ENCODE measurements at places on chromosomes 4 and X.

DNA sequence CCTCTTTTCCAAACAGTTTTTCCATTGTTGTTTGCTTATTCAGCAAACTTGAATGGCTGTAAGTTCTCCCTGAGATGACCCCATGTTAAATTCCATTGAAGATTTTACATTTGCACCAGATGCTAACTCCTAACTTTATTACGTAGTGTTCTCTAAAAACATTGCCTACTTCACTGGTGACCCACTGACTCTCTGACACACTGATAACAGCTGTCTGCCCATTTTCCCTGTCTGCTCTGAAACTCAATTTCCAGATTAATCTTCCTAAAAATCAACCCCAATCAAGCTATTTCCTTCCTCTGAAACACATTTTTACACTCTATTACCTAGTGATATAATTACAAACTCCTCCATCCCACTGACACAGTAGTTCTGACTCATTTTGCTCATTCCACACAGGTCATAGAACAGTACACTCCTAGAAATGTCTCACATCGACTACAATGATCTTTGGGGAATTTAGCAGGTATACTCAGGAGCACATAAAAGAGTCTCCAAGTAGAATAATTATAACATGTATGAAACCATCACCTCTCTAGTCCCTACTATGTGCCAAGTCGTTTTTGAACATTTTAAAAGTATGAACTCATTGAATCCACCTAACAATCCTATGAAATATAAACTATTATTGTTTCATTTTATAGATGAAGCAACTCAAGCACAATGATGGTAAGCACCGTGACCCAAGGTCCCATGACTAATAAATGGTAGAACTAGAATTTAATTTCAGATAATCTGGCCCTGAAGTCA, 210.9 kb downstream of the SLIT2 start:
- DNase-seq, result no peak

GRCh38 chr4:110484767-110485166, 8.8 kb downstream of the ENPEP start:
- no peak for DNase-seq

DNA sequence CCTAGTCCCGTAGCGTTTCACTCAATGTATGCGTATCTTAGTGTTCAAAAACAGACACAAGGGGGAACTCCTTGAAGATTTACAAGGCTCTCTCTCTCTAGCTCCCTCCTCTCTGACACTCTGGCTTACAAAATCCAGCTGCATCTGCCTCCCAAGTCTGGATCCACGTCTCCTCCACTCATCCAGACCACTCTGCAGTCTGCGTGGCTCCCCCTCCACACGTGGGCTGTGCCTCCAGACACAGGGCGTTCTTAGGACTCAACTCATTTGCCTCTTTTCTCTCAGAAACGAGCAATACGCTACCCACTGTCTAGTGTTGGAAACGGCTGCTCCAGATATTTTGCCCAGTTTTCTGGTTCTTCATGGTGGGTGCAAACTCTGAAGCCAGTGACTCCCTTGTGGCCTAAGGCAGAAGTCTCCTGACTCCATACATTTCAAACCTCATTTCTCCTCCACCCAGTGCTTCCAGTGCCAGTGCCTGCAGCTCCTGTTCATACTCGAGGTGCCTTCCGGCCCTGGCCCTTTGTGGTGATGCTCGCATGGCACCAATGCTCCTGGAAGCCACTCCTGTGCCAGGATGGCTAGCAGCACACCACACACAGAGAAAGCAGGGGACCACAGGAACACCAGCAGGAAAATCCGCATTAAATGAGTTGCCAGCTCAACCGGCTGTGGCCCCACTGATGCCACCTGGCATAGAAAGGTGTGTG, 24.1 kb downstream of the NAT8L start:
- peak; percentile 25 for DNase-seq

- DNase-seq, result no peak
Observed at GRCh38 chr4:57091657-57092162, 18.5 kb downstream of the IGFBP7 start.

DNA sequence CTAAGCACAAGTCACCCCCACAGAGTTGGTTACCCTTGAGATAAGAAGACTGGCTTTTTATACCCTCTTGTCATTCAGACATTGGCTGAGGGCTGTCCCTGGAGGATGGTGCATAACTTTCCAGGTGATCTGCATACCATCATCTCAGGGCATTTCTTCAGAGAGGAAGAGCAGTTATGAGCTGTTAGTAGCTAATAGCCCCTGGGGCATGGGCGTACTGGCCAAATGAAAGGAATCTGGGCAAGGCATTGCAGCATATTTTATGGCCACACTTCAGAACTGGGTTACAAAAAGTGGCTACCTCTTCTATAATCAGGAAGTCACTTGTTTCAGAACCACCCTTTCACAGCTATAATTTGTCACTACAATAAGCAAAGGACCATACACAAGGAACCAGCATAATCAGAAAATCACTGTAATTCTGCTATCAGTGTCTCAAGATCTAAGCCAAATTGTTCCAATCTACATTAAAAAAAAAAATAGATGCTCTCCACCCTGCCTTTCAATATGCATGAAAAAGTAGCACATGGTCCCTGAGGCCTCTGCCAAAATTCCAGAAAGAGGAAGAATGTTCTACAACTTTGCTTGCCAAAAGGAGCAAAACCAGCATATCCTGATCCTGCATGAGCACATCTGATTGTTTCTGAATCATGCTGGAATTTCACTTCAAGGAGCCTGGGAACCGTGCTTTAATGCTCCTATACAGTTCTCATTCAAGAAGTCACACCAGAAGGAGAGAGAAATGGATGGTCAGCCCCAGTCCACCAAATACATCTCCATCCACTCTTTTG, 92.0 kb downstream of the TMEM144 start:
- no peak for DNase-seq

GRCh38 chrX:11480626-11481025, 185.1 kb downstream of the ARHGAP6 start:
- DNase-seq, result no peak

DNA sequence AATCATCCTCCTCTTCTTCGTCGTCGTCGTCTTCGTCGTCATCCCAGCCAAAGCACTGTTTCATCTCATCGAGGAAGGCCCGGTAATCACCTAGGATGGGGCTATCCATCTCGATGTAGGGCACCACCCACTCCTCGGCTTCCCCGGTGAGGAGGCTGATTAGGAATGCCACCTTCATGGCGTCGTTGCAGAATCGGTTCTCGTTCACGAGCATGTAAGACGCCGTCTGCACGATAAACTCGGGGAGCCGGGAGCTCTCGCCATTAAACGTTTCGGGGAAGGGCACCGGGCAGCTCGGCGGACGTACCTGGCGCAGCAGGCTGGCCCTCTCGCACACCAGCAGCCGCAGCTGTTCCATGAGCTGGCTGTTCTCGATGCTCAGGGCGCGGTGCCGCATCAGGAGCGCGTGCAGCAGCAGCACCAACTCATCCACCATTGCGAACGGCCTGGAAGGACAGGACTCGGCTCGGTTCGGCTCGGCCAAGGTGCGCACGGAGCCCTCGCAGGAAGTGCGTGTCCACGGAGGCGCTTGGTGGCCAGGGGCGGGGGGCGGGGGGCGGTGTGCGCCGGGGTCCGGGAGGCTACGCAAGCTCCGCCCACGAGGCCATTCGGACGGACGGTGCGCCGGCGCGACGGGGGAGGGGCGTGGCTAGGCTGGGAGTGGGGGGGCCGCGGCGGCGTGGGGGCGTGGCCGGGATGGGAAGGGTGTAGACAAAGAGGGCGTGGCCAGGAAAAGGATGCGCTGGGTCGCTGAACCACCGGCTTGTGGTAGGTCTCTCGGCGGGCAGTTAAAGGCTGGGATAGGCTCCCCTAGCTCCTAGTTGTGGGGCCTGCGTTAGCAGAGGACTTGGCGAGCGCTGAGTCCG, at the start of gene LDOC1:
Gene LDOC1 (minus strand): TSS at position 544 of the 866 bp plus-strand sequence. CDS start 108 bp downstream, at position 436.
- DNase-seq, result peak; percentile 89

DNA sequence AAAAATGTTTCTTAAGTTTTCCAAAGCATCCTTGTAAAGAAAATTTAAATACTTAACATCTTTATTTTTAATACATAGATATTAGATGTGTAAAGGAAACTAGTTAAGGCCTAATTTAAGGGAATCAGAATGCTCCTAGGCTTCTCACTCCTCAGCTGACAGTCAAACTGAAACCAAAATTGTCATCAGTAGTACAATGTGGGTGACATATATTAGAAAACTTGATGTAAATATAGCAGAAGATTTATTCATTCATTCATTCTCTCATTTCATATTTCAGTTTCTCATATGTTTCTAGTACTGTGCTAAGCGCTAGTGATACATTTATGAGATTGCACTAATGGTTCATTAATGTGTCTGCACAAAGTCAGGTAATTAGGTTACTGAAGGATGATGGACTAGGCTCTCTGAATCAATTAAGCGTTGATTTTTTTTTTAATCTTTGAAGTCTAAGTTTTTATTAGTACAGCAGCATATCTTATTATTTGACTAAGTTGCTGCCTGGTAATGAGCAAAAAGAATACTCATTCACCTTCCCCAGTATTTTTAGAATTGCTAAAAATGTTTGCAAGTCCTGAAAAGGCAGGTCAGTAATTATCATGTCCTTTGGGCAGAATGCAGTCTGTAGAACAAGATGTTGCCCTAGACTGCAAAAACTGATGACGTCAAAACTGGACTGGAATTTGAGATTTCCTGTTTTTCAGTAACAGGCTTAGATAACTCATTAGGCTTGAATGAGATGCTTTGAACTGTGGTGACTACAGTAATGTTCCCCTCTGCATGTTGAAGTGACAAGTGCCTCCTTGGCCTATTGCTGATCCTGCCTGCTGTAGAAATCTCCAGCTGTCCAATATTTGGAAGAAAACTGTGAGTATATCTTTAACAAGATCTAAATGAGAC, 128.7 kb downstream of the ARHGAP24 start:
- no peak for DNase-seq

DNA sequence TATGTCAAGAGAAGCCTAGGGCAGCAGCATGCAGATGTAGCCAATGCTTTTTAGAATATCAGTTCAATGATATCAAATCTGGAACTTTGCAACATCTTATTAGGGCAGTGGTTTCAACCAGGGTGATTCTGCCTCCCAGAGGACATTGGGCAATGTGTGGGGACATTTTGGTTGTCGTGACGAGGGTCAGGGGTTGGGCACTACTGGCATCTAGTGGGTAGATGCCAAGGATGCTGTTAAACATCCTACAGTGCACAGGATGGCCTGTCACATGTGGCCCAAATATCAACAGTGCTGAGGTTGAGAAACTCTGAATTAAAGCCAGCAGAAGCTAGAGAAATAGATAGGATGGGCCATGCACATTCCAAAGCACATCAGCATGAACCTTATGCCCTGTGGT, 152.3 kb downstream of the AMELX start:
- no peak for DNase-seq

GRCh38 chrX:153521034-153521433, 3.6 kb downstream of the ATP2B3 start:
- no peak for DNase-seq

DNA sequence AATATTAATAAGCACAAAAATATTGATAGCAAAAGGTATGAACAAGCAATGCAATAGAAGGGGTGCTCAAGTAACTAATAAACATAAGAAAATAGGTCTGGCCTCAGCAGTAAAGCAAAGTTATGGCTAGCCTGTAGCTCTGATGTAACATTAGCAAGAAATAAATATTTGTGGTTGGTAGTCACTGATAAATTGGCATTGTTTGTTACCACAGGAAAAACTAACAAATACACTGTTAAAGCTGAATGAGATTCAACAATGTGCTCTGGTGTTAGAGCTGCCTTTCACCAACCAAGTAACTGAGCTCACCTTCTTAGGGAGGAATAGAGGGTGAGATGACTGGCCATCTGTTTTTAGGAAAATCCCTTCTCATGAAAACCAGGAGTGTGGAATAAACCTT, 71.4 kb downstream of the AREG start:
- DNase-seq, result no peak

DNA sequence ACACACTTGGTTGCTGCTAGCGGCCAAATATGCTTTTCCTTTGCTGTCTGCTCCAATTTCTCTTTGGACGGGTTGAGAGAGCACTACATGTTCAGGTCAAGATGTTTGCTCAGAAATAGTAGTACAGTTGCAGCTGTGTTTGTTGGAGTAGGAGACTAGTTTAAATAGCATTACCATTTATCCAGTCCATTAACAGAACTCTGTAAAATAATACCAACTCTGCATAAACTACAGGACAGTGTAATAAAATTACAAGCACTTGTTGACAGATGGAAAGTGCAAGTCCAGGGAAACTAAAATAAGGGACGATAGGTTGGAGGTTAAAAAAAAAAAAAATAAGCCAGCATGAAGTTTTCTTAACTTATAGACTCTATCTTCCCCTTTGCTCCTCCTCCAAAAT, 20.2 kb downstream of the SLIT2 start:
- no peak for DNase-seq

GRCh38 chr4:48196758-48197504, 62.9 kb upstream of the TXK start:
- no peak for DNase-seq

GRCh38 chrX:9019151-9019550, 14.8 kb downstream of the FAM9B start:
- no peak for DNase-seq

DNA sequence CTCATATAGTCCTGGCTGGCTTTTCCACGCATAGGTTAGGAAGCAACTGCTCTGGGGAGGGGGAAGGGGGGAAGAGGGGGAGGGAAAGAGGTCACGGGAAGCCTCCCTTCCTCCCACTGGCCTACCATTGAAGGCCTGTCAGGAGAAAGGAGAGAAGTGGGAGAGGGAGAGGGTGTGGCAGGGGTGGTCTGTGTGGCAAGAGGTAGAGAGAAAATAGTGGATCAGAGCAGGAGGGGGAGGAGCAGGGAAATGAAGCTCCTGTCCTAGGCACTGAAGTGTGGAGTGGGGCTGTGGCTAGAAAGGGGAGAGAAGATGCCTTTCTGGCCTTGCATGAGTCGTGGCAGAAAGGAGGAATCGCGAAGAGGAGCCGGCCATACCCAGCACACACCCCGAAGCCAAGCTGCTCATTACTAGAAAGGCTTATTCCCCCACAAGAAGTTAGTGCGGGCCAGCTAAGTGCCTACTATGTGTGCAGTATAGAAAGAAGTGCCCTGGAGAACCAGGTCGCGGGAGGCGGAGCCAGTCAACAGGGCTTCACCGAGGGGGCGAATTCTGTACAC, 1.1 kb upstream of the TMEM164 start:
- DNase-seq, result no peak

DNA sequence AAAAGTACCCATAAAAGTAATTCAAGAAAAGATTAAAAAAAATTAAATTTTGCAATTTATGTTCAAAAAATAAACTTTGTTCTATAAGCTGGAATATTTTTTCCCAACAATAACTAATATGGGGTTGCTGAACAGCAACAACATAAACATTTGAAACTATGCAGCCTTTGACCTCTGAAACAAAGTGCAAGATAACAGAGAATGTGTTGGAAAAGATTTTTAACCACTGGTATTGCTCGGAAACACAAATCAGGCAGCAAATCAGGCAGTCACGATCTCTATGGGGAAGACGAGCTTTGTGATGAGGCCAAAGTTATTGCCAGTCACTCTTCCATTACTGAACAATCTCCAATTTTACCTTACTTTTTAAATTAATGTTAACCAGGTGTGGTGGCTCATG, 332.1 kb downstream of the PABPC4L start:
- no peak for DNase-seq

- DNase-seq, result no peak
Observed at GRCh38 chr4:151766691-151767090, 5.9 kb upstream of the GATB start.

Data from right forelimb (tissue), 1 donor.